ENCODE measurements at places on chromosomes 7 and 10.
A peak's percentile ranks its signal among the peaks of the same experiment; 100 is the strongest.

DNA sequence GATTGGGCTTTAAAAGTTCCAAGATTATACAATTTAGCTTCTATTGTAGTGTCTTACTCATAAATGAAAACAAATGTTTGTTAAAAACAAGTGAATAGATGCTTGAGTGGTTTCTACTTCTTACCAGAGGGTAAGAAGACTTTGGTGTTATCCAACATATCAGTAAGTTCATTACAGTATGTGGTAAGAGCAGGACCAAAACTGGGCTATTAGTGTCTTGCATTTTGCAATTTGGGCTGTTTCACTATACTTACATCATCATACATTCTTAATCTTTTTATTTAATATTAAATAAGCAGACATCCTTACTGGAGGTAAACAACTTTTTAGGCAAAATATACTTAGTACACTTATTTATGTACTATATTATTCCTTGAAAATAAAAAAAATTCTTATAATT, 248.4 kb upstream of the HGF start:
- no peak for DNase-seq

- no peak for DNase-seq
These were observed 14.5 kb upstream of the LIMK1 start for GRCh38 chr7:74069086-74069541.

DNA sequence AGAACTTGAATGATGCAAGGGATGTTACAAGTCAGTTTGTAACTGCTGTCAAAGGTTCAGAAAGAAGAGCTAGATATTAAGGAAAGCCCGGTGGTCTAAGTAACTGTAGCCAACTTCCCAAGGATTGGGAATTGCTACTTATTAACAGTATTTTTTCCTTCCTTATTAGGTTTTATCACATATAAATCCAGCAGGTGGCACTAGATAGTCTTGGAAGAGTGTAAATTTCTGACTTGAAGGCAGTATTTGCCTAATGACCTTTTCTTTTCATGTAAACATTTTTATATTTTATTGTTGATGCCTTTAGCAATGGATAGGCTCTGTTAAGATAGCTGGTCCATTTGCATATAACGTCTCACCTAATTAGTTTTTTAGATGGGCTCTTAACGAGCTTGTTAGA, 51.2 kb downstream of the ANLN start:
- DNase-seq = peak; percentile 43

DNA sequence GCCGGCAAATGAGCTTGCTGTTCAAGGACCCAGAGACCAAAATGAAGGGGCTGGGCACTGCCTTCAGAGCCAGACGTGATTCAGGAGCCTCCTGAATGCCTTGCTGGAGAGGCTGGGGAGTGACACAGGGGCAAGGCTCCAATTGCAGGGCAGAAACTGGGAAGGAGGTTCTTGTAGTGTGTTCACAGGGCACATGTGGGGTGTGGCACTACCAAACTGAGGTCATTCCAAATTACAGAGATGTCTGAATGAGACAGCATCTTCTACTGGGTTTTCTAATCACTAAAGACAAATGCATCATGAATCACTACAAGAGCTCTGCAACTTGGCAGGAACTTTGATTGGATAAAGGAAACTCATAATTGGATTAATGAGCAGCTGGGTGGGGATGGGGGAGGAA, 17.8 kb downstream of the CRTAC1 start:
- peak; percentile 74 for DNase-seq

GRCh38 chr7:3297105-3297819, 3.8 kb upstream of the SDK1 start:
- DNase-seq = no peak

DNA sequence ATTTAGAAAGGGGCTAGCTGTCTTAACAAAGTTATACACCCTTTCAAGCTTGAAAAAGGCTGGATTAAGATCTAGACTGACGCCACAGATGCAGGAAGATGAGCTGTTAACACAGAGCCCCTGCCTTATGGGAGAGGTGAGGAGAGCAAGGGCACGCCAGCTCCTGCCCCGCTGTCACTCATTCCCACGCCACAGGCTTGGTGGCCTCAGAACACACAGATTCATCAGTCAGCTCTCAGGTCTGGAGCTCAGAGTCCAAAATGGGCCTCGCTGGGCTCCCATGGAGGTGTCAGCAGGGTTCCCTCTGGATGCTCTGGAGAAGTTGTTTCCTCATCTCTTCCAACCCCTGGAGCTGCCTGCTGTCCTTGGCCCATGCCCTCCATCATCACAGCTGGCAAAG, 554.2 kb downstream of the TCERG1L start:
- DNase-seq = no peak

- DNase-seq = no peak
These were observed 74.1 kb downstream of the DNAH11 start for GRCh38 chr7:21616796-21617436.

DNA sequence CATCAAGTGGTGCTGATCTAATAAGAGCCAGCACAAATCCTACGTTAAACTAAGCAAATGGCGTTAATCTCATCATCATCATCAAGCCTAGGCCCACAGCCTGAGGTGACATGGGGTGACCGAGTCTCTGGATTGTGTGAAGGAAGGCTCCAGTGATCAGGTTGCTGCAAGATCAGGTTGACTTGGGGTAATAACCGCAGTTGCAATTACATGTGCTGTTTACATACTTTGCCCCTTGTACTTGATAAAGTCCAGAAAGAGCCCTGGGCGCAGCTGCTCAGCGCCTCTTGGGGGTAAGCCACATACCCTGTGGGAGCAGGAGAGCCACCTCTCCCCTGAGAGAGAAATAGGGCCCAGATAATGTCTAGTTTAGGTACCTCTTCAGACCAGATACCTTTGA, 228.1 kb downstream of the WDR11 start:
- DNase-seq = no peak

DNA sequence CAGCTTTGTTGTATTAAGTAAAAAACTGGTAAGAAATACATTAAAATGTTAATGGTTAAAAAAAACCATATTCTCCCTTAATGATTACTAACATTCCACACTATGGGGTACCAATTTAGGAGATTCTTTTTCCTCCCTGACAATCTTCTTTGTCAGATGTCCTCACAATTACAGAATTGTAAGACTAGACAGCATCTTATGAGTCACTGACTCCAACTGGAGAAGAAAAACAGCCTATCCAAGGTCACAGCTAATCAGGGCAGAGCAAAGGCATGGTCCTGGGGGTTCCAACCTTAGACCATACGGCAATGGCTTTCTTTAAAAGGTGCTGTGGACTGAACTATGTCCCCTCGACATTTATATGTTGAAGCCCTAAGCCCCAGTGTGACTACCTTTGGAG, 127.6 kb downstream of the DLG5 start:
- DNase-seq = no peak

GRCh38 chr10:34413214-34413613, 401.9 kb downstream of the PARD3 start:
- no peak for DNase-seq

Data from eye (tissue), 1 donor.